ENCODE measurements at places on chromosomes 13 and 19.
A peak's percentile ranks its signal among the peaks of the same experiment; 100 is the strongest.

DNA sequence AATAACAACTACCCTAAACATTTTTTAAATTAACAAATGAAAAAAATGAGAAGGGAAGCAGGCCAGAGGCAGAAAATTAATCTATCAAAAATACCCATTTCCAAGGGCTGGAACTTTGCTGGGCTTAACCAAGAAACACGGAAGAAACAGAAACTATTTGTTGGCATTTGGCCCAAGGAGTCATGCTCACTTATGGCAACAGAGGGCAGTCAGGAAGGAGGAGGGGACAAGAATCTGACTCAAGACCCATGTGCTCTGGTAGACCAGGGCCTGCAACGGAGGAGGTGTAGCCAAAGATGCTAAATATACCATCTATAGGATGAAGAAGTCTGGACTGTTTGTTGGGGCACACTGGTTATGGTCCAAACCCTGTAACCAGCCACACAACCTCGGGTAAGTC is 496.7 kb downstream of the COG6 start:
- peak; percentile 91 for DNase-seq

DNA sequence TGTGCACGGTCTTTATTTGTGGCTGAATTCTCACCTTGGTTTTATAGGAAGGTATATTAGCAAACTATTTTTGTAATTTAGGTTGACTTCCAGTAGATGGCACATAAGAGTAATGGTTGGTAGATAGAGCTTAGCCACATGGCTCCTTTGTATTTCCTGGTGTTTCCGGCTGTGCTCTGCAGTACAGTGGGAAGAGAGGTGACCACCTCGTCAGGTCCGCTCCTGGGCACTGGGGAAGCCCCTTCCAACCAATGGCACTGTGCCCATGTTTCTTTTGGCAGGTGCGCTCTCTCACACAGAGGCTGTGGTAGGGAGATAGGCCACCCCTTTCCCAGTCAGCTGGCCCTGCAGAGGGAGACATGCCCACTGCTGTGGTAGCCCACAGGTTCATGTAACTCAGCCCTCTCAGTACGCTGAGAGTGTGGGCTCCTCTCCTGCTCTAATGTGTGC is 74.3 kb upstream of the ATP12A start:
- DNase-seq: no peak

DNA sequence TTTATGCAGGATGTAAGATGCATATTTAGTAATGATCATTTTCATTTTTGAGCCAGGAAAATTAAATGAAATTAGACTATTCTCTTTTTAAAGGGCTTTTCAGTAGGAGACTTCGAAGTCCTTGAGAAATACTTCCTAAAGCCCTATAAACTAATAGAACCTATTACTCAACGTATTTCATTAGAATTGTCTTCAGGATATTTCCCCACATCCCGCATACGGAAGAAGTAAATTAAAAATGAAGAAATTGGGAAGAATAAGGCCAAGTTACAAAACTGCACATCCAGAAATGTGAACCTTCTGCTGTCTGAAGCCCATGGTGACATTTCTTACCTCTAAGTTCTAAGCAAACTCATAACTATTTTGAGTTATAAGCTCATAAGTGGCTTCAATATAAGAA is 66.5 kb downstream of the RXFP2 start:
- DNase-seq: no peak

- DNase-seq: no peak
Measured at GRCh38 chr13:48977973-48978372, 2.3 kb downstream of the FNDC3A start.

All from pulmonary artery endothelial cell (primary cell).